ENCODE measurements at places on chromosomes 3 and 15. TPM values are rescaled to one million over a fixed set of nuclear protein-coding genes. Genes with fewer than 3 reads are reported as not detected.

GRCh38 chr15:26806151-26806550 lies 33.3 kb upstream of the GABRB3 start:
- no peak for DNase-seq

DNA sequence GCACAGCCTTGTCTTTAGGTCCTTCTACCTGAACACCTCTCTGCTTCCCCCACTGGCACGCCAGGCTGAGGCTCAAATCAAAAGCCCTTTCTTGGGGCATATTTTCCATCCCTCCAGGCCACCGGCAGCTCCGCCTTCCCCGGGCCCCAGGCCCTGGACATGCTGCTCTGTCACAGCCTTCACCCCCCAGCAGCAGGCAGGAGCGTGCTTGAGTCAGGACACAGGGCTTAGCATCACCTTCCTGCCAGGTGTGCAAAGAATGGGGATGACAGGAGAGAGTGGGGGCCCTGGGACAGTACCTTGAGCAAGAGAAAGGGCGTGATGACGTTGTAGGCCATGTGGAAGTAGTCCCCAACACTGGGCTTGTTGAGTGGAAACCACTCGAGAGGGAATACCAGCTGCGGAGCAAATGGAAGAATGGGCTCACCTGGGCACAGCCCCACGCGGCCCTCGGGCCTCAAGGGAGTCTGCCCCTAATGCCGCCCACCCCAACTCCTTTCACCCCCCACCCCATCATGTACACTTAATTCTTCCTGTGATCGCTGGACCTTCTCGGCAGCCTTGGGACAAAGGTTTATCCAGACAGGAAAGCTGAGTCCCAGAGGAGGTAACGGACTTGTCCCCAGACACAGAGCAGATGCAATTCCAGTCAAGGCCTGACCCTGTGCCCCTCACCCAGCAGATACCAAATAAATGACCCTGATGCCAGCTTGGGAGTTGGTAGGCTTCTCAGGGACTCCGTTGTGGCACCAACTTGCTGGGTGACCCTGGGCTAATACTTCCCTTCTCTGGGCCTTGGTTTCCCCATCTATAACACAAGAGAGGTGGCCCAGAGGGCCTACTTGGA lies 9.1 kb upstream of the CALML4 start:
- DNase-seq, result no peak

DNA sequence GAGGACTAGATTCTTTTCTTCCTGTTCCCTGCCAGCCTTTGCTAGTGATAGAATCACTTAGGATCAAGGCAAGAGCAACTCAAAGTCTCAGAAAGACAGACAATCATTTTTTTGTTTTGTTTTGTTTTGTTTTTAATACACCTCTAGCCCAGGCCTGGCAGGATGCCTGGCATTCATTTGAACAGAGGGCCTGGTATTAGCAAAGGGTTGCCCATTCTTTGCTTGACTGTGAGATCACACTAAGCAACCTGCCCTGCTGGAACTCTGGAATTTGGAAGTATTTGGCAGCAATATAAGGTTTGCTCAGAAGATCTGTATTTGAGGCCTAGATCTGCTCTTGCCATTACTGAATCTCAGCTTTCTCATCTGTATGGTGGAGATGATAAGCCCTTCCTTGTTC lies 21.8 kb upstream of the ATP13A5 start:
- DNase-seq, result no peak

DNA sequence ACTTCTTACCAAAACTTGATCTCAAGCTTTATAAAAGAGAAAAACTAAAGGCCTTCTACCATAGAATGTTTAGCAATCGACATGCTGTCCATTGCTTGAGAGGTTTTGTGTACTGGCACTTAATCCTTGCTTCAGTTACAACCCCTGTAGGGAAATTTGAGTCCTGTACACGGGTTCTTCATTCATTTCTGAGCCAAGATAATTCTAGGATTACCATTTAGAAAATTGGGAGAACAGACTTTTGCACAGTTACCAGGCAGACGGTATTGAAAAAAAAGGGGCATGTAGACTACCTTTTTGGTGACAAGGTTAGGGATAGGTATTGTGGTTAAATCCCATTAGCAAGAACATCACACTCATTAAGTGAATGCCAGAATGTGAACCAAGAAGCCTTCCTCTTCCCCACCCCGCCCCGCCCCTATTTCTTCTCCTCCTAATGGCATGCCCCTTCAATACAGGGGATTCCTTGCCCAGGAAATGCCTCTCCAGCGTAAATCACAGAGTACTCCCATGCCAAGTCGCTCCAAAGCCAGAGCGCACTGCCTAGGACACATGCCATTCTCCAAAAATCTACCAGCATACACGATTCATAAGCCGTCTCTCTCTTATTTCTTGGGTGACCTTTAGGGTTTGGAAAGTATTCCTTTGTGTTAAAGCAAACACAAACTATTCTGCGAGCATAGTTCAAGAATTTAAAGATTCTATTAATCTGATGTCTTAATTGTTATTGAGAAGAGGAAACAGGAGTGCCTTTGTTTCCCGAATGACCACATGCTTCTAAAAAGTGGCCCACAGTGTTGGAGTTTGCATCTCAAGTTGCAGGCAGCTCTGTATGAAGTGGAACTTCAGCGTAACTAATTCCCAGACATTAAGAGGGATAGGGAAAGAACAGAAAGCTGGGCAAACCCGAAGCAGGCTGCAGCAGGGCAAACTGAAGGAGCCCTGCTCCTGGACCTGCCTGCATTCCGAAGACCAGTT lies 164.0 kb upstream of the NR2F2 start:
- DNase-seq, result no peak

- no peak for DNase-seq
Measured at GRCh38 chr3:45311953-45312801, 76.2 kb upstream of the LARS2 start.

GRCh38 chr3:41599127-41599484 lies 362.8 kb downstream of the ULK4 start:
- DNase-seq, result no peak

Gene PLCB2
- total RNA-seq, result 8.2 TPM

Data from Right ventricle myocardium inferior (tissue), 1 donor.